ENCODE measurements at places on chromosomes 4 and X.

GRCh38 chr4:1405254-1405635 lies 997 bp downstream of the NKX1-1 start:
- DNase-seq, result no peak

DNA sequence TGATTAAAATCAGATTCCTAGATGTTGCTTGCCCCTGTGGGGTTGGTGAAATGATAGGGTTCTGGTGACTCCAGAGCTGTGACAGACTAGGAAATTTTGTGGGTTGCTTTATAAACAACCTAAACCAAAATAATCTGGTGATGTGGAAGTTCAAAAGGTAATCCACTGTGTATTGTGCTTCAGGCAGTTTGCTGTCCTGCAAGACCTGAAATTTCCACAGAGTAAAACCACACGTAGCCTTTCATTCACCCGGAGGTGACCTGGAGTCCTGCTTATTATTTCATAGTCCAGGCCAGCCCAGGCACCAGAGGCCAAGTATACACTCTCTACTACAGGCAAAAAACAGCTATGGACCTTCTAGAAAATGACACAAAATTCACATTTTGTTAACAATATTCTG lies 114.6 kb upstream of the CBR4 start:
- DNase-seq, result no peak

DNA sequence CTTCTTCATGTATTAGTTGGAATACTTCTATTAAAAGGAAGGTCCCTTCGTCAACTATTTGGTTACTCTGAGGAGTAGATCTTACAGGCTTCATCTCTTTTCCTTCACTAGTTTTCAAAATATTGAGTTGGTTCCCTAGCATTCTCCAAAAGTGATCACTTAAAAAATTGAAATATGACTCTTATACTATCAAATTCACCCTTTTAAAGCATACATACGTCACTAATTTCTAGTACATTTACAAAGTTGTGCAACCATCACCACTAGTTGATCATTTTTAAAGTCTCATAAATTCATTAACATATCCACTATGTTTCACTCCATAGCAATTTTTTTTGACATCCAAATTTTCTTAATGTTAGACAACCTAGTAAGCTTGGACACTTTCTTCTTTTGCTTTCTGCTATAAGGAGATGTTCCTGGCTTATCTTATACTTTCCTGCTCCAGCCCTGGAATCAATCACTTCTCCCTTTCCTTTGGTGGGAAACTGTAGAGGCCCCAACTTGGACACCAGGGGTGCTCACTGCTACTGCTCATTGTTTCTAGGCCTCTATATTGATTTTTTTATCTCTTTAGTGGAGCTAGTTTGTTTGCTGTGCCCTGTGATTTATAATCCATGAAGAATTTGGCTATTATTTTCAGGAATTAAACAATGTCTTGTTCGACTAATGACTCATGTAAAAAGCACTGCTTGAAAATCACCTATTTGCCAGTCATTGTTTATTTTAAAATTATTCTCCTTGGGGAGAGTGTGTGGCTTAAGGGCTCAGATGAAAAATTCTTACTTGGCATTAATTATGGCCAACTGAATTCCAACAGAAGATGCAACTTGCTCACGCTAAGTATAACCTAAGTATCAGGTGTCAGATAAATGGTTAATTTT lies 4.0 kb upstream of the ZFX start:
- peak; percentile 73 for DNase-seq

DNA sequence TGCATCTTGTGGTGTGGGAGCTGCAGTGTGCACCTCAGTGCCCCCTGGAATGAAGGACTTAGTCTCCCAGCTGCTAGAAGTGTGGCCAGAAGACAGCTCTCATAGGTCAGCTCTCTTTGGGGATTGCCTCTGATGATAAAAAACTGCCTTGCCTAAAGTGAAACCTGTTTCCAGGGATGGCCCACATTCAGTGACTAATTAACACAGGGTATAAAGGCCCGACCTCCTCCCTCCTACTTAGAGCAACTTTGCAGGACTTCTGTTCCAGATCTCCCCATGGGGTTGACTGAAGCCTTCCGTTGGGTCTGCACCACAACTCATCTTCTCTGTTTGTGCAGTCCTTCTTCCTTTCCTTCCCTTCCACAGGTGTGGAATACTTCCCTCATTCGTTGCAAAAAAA lies 53.2 kb downstream of the SPINK2 start:
- no peak for DNase-seq

DNA sequence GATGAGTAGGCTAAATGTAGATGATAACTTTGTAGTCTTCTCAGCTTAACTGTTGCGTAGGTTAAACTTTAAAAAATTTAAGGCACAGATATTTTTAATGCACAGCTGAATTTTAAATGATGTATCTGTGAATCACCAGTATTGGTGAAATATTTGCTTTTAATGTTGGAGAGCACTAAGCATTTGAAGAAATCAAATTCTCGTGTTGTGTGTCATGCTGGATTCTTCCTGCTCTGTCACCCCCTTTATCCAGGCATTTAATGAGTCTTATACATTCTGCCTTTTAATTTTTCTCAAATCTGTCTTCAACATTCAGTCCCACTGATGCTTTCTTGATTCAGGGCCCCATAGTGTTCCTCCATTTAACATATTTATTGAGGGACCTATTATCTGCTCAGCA lies 76.7 kb downstream of the SLC4A4 start:
- no peak for DNase-seq

DNA sequence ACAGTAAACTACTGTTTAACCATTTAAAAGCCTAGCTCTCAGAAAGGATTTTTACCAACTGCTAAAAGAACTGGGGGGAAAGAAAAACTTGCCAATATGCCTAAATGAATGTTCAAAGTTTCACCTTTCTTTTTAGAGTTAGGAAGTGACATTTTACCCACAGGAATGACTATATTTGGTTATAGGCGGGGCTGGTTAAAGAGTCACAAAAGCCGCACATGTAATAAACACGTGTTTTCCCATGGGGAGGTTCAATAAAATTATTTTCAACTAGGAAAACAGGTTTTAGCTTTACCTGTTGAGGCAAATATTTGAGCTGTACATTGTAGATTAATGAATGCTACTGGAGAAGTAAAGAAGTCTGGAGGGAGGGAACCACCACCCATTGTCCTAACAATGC lies 41.6 kb upstream of the UGDH start:
- DNase-seq, result no peak

GRCh38 chrX:21940356-21940829 lies at the start of gene SMS:
Gene SMS, plus strand, starts transcription at chrX:21940709. Its CDS starts 116 bp downstream, at chrX:21940825.
- DNase-seq, result peak; percentile 88

DNA sequence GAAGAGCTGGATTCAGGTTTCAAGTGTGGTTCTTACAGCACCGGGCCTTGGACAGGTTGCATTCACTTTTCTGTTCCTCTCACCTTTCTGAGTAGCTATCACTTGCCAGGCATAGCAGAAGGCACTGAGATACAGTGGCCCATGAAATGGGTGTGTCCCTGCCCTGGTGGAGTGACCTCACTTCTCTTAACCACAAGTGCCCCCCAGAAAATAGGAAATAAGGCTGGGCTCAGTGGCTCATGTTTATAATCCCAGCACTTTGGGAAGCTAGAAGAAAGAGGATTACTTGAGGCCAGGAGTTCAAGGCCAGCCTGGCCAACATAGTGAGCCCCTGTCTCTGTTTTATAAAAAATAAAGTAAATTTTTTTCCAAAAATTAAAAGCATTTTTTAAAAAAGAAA lies 101.7 kb upstream of the KIT start:
- no peak for DNase-seq

GRCh38 chr4:165410214-165410613 lies 31.4 kb downstream of the CPE start:
- no peak for DNase-seq

- DNase-seq, result no peak
These were observed 24.0 kb downstream of the NPY5R start for GRCh38 chr4:163367651-163368050.

GRCh38 chr4:141786946-141787345 lies 150.6 kb downstream of the IL15 start:
- no peak for DNase-seq

DNA sequence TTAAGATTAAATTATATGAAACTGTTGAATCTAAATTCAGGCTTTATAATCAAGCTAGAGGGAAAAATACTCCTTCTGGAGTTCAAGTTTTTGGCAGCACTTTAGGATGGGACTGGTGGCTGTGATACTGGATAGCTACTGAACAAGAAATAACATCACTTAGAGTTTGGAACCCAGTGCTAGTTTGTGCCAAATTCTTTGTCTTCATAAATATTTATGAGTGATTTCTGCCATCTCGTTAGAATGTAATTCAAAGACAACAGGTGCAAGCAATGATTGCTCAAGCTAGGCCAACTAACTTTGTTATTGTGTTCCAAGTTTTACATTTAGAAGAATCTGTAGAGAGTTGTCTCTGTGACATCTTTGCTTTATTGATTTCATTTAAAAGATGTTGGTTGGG lies 417.9 kb downstream of the FAT4 start:
- DNase-seq, result no peak

GRCh38 chr4:37977471-37978247 lies 17.5 kb downstream of the PTTG2 start:
- no peak for DNase-seq

DNA sequence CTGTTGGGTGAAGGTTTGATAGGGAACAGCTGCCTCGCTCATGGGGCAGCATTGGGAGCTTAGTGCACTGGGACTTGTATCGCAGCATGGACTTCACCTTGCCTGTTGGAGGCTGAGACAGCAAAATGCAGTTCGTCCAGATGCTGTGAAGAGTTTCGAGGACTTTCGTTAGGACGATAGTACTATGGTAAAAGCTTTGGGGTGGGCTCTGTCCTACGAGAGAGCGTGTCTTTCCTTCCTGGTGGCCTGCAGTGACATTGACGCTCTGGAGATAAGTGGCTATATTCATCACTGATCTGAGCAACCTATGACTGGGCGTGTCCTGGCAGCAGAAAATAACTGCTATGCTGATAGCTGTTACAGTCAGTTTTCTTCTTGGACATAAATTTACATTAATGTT lies 44.8 kb downstream of the ARHGAP10 start:
- no peak for DNase-seq

DNA sequence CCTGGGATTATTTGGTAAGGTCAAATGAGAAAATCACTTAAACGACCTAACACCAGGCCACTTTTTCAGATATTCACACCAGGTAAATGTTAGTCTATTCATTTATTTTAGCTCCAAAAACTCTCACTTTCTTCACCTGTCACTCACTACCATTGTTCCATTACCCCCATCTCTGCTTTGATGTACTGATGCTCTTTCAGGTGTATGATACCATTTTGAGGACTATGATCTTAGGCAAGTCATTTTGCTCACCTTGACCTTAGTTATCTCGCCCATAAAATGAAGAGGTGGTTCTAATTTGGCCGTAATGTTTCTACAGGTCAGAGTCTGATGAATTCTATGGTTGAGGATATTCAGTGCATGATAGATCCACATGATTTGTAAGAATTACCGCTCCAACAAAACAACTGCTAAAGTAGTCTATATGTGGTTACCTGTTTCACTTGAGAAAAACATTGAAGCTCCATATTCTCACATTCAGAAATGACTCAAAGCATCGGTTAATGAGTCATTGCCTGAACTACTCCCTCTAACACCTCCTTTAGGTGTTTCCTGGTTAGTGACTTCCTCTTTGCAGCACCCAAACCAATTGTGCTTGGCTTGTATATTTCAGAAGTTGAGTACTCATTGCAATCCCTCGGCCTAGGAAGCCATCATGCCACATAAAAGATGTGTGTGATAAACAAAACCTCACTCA lies 4.5 kb downstream of the DTHD1 start:
- DNase-seq, result no peak

GRCh38 chr4:680928-681645 lies 6.7 kb downstream of the MYL5 start:
- DNase-seq, result no peak

DNA sequence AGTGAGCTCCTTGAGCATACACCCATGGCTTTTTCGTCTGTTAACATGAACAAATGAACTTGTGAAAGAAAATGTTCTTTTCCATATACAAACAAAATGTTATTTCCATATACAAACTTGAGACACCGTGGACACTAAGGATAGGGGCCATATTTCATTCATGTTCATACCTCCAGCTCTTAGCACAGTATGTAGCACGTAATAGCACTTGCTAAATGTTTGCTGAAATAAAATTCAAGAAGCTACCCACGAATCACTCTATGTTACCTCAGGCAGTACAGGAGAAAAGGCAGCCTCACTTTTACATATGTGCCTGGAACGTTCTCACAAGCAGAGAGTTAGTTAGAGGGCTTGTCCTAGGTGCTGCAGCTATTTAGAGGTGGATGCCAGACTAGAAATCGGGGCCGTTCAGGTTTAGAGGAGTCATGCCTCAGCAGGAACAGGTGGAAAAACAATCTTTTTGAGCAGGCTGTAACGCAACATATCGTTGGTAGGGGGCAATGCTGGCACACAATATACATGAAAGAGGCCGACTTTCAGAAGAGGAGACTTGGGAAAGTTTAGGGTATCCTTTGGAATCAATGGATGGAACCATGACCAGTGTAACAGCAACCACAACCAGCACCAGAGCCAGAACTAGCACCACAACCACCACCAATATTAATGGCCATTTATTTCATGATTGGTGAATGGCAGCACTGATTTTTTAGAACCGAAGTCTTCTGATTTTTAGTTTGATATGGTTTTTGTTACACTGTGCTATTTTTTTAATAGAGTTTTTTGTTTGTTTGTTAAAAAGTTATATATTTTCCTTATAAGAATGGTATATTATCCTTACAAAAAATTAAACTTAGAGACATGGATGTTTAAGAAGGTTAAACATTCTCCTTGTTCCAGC lies 14.8 kb upstream of the PAQR3 start:
- DNase-seq, result peak; percentile 25

DNA sequence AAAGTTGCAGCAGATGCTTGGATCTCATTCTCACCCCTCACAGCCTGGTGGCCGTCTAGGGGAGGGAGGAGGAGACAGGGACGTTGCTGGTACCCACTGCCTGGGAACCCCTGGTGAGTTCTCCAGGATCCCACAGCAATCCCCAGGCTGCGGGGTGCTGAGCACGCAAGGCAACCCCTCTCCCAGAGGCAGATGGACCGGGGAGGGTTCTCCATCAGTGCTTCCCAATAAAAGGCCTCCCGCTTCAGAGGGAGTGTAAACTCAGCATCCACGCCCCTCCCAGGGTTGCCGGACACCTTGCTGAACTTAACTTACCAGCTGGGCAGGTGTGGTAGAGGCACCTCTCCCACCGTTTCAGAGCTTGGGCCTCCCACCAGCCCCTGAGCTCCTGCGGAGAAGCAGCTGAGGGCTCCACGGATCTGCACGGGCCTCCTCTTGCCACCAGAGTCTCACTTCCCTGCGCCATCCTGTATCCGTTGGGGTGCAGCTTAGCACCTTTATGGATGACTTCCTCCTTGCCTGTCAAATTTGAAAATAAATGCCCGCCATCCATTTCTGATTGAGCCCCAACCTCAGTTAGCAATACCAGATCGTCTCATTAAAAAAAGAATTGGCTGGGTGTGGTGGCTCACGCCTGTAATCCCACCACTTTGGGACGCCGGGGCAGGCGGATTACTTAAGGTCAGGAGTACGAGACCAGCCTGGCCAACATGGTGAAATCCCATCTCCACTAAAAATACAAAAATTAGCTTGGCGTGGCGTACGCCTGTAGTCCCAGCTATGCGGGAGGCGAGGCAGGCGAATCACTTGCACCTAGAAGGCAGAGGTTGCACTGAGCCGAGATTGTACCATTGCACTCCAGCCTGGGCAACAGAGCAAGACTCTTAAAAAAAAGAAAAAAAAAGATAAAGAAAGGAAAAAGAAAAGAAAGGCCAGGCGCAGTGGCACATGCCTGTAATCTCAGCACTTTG lies 14.8 kb upstream of the TBC1D14 start:
- DNase-seq, result no peak
